ENCODE measurements at places on chromosomes 13 and 19.

DNA sequence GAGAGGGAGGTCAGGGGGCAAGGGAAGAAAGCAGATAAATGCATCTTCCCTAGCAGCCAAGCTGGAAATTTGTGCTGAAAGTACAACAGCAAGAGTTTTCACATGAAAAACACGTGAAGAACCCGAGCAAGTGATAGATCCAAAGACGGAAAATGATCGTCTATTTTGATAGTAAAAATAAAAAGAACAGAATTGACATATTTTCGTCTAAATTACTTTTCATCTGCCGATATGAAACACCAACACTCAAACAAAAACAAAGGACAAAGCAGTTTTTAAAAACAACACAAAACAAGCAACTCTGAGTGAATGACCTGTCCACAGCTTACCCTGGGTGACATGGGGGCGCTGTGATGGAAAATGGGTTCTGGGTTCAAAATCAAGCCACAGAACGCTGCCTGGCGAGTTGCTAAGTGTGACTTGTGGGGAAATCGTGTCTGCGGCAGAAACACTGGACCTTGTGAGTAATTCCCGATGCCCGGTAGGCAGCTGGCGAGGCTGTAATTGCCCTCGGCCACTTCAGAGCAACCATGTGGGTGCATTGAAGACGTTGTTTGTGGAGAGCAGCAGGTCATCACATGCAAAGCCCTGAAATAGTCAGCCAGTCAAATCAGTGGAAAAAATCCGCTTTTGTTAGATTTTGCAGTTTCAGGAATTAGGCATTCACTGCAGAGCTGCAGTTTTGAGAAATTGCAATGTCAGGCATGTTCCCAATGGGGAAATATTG lies 7.4 kb downstream of the SOX1 start:
- DNase-seq = no peak

GRCh38 chr13:44903574-44903985 lies 85.7 kb downstream of the NUFIP1 start:
- DNase-seq = no peak

DNA sequence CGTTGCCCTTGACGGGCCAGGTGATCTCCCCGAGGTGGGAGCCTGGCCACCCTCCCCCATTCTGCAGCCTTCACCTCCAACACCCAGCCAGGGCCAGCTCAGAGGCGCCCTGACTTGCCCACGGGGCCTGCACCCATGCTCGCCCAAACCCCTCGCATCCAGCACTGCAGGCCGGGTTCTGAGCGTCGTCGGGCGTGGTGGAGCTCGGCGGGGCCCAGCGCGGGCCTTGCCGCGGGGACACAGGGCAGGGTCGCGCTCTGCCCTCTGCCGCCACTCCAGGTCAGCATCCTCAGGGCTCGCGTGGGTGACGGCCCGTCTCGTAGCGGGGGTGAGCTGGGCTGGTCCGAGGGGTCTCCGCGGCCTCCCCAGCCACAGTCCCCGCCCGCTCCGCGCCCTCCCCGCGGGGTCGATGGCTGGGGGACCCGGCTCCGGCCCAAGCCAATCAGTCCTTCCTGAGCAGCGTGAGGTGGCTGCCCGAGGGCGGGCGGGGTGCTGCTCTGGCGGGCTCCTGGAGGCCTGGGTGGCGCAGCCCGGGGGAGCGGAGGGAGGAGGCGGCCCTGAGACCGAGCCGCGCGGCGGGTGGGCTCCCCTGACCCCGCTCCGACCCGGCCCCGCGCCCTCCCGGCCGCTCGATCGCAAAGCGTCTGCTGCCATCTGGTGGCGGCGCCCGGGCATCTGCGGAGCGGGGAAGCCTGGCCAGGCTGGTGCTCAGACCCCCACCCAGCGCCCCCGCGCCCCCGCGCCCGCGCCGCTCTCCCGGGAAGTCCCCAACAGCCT lies 61.4 kb downstream of the CCNE1 start:
- no peak for DNase-seq

- DNase-seq = no peak
These were observed 67.8 kb upstream of the RGCC start for GRCh38 chr13:41389580-41389979.

GRCh38 chr19:32901504-32902161 lies 32.1 kb upstream of the SLC7A9 start:
- no peak for DNase-seq

GRCh38 chr19:48616041-48616436 lies 1.2 kb upstream of the FAM83E start:
- no peak for DNase-seq

GRCh38 chr13:79295906-79296706 lies 109.9 kb downstream of the RBM26 start:
- no peak for DNase-seq

GRCh38 chr19:12913011-12913561 lies 6.0 kb downstream of the SYCE2 start:
- DNase-seq = peak; percentile 78

- DNase-seq = no peak
These were observed 10.9 kb downstream of the KLC3 start for GRCh38 chr19:45351401-45351952.

DNA sequence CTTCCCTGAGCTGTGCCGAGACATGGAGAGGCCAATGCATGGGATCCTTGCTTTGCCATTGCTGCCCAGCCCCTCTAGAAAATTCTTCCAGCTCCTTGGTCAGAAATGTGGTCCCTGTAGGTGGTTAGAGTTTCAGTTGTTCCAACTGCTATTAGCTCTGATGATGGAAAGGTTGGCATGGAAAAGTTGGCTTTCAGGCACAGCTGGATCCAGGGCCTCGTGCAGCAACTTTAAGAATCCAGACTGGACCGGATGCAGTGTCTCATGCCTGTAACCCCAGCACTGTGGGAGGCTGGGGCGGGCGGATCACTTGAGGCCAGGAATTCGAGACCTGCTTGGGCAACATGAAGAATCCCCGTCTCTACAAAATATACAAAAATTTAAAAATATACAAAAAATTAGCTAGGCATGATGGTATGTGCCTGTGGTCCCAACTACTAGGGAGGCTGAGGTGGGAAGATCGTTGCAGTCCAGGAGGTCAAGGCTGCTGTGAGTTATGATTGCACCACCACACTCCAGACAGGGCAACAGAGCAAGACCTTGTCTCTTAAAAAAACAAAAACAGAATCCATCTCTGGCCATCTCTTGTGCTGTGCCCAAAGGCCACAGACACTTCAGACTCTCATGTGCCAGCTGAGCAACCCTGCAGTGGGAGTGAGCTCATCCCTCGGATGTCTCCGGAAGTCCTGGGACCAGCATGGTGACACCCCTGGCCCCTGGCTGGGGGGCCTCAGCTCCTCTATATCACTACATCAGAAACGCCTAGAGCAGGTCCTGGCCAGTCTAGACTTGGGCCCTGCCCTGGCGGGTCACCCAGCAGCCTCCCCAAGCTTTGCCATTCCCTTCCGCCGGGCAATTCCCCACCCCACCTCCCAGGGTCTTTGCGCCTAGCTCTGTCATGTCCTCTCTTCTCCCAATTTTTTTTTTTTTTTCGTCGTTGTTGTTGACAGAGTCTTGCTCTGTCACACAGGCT lies 16.8 kb downstream of the MEX3D start:
- DNase-seq = no peak

DNA sequence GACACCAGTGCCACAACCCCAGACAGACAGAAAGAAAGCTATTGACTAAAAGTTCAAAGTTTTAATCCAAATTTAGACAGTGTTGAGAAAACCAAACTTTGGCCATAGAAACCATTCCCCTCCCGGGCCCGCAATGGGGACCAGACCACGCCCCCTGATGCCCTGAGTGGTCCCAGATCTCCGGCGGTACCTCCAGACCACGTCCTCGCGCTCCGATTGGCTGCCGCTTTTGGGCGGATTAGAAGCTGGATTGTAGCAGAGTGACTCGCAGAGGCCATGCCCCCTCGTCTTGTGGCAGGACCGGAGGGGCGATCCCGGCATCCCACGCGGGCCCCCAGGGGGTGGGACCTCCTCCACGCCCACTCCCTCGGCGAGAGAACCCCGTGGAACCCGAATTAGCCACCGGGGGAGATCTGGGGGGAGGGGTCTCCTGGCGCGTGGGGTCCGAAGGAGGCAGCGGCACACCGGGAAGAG lies 797 bp upstream of the HSD17B14 start:
- no peak for DNase-seq

DNA sequence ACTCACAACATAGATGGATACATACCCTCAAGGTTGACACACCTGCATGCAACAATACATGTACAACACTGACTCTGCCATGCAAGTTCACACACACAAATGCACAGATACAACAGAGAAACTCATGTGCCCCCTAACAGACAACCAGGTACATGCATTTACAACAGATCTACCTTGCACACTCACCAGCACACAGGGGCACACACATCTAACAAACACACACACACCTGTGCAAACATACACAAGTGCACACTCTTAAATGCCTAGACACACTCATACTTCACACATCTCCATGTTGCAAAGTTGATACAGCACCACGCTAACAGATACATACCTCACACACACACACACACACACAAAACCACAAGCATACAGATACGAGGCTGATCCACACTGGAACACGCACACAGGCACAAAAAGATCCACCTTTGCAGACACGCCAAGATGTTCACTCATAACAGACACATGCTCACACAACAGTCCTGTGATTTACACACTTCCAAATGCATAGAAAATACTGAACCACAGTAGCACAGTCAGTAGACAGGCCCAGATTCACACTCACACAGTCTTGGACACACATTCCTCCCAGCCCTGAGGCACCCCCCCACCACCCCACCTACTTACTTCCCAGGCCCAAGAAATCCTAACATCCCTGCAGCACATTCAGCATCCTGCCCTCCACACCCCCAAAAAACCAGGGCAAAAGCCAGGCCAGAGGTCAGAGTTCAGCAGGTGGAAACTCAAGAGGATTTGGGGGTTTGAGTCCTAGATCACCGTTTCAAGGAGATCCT lies 1.4 kb downstream of the LRFN1 start:
- DNase-seq = no peak

DNA sequence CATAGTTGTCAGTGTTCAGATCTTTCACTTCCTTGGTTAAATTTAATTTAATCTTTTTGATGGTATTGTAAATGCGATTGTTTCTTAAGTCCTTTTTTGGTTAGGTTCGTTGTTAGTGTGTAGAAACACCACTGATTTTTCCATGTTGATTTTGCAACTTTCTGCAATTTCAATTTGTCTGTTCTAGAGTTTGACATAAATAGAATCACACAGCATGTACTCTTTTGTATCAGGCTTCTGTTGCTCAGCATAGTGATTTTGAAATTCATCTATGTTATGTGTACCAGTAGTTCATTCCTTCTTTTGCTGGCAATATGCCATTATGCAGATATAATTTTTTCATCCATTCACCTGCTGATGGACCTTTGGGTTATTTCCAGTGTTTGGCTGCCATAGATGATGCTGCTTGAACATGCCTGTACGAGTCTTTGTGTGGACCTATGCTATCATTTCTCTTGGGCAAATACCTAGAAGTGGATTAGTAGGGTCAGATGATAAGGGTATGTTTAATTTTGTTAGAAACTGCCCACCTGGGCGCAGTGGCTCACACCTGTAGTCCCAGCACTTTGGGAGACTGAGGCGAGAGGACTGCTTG lies 33.1 kb downstream of the BICRA start:
- DNase-seq = no peak

DNA sequence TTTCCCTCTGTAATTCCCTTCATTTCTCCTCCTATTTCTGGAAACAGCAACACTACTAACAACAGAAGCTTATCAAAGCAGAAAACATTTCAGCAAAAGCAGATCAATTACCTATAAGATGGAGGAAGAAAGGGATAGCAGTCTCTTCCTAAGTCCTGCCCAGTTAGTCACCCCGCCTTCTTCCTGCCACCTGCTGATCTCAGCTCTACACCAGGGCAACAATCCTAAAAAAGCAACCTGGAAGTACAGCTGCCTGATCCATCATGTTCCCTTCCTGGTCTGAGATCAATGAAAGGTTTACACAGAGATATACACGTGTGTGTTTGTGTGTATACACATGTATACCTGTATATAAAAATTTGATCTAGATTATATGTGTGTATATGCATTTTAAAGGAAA lies 59.4 kb downstream of the TSC22D1 start:
- DNase-seq = no peak

GRCh38 chr13:27972478-27972820 lies 3.3 kb upstream of the CDX2 start:
- no peak for DNase-seq

- DNase-seq = no peak
These were observed 102.1 kb upstream of the C1QTNF9B start for GRCh38 chr13:23999424-23999823.

DNA sequence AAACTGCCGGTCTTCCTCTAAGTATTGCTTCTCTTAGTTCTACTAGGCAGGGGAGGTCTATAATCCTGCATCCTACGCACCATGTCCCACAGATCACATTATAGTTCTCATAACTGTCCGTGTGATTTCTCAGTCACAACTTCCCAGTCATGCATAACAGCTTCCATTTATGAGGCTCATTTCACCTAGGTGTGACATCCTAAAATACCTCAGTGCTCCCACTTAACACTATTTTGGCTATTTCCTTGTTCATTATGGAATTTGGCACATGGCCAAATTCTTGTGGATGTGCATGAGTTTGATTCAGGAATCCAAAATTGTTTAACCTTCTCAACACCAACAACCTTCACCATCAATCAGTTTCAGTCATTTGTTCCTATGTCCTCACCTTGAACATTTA lies 989.9 kb downstream of the OLFM4 start:
- no peak for DNase-seq

- no peak for DNase-seq
These were observed 256.9 kb downstream of the SPRY2 start for GRCh38 chr13:80083853-80084676.

- DNase-seq = no peak
These were observed 106.0 kb downstream of the RAP2A start for GRCh38 chr13:97539651-97540610.

- DNase-seq = no peak
These were observed 17.7 kb downstream of the PLEKHF1 start for GRCh38 chr19:29683009-29683408.

DNA sequence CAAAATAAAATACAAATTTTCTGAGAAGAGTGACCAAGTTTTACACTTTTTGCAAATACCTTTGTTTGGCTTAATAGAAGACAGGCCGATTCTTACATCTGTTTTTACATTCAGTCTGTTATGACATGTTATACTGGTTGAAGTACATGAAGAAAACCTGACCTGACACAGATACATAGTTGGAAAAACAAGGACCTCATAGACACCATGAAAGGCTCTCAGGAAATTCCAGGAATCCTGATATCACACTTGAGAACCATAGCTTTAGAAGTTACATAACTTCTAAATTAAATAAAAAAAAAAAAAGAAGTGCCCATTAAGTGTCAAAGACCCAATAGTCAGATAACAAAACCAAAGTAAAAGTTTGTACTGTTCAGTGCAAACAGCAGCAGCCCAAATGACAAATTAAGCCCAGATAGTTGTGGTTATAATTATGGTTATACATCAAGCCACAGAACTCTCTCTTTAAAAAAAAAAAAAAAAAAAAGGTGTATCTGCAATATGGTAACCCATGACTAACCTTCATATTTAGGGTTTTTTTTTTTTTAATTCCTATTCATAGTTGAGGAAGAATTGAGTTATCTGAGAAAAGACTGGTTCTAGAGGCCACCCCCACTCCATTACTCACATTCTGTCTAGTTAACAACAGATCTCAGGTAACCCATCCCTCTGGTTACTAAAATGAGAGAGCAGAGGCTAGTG lies 19.8 kb downstream of the RBM26 start:
- DNase-seq = no peak
